ENCODE measurements at places on chromosomes 7 and 10.
A peak's percentile ranks its signal among the peaks of the same experiment; 100 is the strongest.

DNA sequence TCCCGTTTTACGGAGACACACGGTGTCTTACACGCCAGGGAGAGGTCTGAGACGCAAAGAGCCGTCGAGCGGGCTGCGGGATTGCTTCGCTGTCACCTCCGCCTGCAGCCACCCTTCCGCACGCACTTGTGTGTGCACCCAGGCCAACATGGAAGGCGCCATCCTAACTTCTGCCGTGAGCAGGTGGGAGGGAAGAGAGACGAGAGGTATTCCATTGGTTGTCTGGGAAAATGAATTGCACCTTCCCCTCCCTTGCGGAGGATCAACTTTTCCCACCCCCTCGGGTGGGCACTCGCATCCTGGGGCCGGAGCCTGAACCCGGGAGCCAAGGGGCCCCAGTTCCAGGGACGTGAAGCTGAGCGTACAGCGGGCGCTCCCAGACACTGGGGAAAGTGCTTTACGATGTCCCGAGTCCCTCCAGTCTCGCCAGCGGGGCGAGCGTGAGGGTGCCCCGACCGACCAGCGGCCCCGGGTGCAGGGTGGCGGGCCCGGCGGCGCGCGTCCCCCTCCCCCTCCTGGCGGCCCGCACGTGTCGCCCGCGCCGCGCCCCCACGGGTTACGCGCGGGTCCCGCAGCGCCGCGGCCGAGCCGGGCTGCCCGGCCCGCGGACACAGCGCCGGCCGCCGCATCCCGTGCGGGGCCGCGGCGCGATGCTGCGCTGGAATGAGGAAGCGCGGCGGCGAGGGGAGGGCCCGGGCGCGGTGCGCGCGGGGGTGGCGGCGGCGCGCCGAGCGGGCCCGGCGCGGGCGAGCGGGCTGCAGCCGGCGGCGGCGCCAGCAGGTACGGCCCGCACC lies 984 bp upstream of the IKZF1 start:
- DNase-seq, result no peak

- no peak for DNase-seq
These were observed 14.8 kb downstream of the ACBD5 start for GRCh38 chr10:27225642-27226257.

DNA sequence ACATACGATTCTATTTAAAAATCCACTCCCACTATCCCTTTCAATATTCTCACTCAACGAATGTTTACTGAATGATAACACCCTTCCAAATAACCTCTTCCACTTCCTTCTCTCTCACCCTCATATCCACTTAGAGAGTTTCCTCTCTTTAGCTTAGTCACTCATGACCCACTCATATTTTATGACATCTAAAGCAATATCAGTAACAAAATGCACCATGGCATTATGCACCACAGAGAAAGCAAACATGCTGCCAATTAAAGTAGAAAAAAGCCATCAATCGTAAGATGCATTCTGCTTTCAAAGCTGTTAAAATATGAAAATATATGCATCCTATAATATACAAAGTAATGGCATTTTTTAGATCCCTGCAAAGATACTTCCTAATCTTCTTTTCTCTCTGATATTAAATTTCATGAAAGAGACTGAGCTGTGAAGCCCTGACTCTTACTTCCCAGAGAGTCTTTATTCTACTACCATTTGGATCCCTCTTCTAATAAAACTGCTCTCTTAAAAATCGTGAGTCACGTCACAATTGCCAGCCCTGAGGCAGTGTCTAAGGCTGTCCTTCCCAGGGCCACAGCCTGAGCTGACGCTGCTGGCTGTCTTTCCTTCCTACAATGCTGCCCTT lies 283.0 kb upstream of the KLF6 start:
- DNase-seq, result no peak

- no peak for DNase-seq
These were observed 618.9 kb downstream of the CALN1 start for GRCh38 chr7:71793251-71793650.

DNA sequence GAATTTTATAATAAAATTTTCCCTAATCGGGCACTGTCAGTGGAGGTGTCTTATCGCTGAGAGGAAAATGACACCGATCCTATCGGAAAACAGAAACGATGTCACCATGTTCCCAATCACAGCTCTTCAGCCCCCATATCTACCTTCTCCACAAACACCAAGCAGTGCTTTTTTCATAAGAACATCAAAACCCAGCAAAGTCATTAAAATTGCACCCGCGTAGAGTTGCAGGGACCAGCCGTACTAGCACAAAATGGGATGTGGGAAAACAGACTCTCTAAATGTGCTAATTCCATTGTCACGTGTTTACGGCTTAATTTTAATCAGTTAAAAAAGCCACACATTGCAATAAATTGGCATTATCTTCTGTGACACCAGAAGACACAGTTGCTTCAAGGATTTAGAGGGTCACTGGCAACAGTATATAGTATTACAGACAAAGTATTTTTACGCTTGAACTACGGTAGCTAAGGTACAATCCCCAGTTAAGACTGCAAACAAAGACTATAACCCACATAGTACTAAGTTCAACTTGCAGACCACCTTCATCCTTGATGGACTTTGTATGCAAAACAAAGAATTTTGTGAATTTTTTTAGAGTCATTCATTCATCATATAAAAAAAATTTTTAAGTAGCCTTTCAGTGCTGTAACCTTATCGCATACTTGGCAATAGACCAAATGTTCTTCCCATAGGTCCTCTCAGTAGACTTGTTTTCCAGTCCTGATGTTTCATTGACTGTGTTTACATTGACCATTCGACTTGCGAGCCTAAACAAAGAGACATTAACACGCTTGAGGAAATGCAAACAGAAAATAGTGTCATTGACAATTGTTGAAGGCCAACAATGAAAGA lies 116.0 kb downstream of the VTI1A start:
- peak; percentile 68 for DNase-seq

Measured in NCI-H1105 treated with DMSO at 0.1 percent for 48 hours (cell line).